ENCODE measurements at places on chromosomes 6 and 20.

- peak; percentile 77 for DNase-seq
Measured at GRCh38 chr6:14270925-14271788, 153.6 kb downstream of the CD83 start.

GRCh38 chr6:37459981-37460800 lies 27.2 kb downstream of the CMTR1 start:
- no peak for DNase-seq

DNA sequence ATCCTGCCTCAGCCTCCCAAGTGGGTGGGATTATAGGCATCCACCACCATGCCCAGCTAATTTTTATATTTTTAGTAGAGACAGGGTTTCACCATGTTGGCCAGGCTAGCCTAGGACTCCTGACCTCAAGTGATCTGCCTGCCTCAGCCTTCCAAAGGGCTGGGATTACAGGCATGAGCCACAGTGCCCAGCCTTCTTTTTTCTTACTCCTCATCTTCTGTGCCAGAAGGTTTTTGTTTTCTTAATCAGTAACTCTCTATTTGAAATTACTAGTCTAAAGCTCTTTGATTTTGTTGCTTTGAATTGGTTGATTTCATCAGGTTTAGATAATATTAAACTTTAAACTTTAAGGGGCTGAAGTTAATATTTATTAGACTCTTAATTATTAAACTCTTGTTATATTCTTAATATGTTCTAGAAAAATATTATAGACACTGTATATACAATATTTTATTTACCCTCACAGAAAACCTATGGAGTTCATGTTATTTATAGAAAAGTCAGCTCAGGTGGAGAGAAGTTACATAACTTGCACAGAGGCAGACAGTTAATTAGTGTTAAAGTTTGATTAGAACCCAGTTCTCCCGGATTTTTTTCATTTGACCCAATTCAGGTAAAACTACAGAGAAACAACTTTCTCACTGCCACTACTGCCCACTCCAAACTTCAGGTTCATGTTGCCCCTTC lies 177.4 kb upstream of the SGK1 start:
- DNase-seq, result no peak

GRCh38 chr6:140979642-140980091 lies 1153.1 kb upstream of the GJE1 start:
- no peak for DNase-seq

DNA sequence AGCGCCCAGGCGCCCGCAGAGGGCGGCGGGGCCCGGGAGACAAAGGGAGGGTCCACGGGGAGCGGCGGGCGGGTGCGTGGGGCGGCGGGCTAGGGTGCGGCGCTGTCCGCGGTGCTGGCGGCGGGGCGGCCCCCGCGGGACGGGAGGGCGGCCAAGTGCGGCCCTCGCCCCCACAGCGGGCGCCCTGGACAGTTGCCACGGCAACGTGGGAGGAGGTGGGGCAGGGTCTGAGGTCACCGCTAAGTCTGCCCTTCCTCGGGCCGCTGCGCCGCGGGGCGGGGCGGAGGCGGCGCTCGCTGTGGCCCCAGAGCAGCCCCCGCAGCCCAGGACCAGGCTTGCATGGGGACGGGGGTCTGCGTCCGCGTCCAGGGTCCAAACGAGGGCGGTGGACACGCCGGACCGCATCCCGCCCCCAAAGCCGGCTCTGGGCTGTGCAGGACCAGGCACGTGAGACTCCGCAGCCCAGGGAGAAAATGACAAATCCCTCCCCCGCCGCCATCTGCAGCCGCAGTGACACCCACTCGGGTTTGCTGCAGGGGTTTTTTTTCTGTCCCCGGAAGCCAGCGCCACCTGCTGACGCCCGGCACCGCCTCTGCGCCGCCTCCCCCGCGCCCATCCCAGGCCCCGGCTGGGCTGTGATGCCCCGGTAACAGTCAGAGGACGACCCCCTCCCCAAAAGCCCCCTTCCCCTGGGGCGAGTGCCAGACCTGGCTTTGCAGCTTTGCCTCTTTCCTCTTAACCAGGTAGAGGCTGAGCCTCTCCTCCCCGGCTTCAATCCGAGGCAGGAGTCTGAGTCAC lies 36.8 kb downstream of the YTHDF1 start:
- peak; percentile 63 for DNase-seq

DNA sequence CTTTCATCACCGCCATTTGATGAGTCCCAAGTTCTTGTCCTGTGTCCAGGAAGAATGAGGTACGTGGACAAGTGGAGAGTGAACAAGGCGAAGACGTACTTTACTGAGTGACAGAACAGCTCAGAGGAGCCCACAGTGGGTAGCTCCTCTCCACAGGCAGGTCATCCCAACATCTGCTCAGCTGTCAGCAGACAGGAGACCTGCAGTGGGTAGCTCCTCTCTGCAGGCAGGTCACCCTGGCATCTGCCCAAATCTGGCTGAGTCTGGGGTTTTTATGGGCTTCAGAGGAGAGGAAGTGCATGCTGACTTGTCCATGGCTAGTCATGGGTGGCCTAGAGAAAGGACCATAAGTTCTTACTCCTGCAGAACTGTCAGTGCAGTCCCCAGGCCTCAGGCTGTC lies 32.7 kb upstream of the PDYN start:
- DNase-seq, result no peak

GRCh38 chr20:13186043-13186774 lies 34.9 kb upstream of the ISM1 start:
- DNase-seq, result no peak

DNA sequence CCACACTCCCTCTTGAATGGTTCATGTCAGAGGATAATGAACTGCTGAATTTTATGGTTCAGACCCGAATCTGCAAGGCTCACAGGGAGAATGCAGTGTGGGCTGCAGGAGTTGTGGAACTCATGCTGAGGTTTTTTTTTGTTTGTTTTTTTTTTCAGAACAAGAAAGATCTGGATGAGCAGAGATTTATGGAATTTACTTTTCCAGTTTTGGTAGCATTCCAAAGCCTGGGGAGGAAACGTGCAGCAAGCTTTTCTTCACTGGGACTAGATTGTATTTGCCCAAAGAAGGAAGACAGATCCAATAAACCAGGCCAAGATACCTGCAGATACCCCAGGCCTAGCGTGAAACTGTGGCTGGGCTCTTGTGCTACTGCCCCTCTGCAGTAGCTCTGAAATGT lies 223.9 kb upstream of the TAB2 start:
- DNase-seq, result no peak

- no peak for DNase-seq
Measured at GRCh38 chr6:81613606-81614005, 138.9 kb downstream of the TENT5A start.

DNA sequence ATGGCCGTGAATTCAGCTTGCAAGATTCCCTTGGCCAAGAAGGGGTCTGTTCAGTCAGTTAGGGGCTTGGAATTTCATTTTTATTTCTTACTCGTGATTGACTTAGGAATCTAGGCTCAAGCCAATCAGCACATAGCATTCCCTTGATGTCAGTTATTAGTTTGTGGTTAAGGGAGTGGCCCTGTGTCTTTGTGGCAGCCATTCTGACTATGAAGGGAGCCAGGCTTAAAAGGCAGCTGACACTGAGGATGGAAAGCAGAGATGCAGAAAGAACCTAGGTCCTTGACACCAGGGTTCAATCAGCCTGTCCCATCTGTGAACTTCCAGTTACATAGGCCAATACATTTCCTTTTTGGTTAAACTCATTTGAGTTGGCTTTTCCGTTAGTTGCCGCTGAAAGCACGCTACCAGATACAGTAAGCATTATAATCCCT lies 48.1 kb downstream of the MCUR1 start:
- no peak for DNase-seq

DNA sequence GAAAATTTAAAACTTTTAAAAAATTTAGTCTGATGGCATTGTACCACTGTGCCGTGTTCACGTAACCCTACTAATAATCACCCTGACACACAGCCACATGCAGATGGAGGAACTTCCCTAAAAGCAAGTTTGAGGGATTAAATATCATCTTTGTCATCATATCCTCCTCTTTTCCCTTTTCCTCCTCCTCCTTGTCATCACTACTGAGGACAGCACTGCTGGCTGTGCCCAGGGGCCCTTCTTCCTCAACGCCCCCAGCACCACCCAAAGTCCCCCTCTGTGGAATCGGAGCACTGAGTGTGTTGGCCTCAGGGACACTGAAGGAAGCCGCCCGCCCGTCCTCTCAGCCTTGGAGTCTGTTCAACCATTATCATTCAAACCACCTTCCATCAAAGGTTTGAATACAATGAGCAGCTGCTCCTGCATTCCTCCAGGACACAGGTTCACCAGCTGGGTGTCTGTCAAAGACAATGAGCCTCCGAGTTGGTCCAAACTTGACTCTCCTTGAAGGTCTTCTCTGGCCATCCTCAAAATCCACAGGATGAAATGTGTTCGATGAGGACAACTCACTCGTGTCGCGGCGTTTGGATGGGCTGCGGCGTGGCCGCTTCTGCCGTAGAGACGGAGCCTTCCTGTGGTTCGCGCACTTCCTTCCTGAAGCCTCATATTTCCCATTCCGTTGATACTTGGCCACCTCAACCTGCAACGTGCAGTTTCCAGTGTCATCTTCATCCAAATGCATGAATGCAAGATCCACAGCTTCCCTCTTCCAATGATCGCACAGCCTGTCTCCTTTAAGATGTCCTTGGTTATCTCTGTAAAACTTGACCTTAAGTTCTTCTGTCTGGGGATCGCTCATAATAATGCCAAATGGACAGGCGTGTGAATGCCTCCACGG lies 23.3 kb downstream of the NQO2 start:
- peak; percentile 44 for DNase-seq

DNA sequence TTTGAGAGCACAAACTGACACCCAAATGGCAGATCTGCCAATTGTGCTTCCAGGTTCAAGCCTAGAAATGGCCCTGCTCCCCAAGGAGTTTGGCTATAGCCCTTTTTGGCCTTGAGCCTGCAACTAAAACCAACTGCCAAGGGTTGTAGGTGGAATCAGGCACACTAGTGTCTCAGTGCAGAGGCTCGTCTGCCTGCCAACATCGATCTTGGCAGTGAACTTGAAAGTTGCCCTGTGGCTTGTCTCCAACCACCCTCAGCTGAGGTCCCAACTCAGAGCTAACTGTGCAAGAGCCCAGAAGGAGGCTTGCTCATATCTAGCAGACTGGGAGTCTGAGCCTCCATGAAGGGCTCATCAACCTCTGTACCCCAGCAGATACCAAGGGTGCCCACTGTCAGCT lies 92.7 kb upstream of the GLP1R start:
- no peak for DNase-seq

DNA sequence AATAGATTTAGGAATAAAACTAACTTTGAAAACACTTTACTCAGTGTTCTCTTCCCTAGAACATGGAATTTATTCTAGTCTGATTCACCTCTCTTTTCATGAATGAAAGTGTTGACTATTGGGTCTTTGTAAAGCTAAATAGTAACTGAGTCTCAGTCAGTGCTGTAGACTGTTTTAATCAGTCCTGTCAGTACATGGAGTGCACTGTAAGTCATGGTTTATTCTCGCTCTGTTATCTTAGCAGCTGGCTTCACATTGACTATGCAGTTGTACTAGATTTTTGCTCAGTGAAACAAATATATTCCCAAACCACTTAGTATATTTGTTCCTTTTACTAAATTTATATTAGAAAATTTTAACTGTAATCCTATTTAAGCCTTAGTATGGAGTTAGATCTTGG lies 15.1 kb upstream of the ACAT2 start:
- no peak for DNase-seq

- no peak for DNase-seq
Measured at GRCh38 chr6:78701407-78701806, 165.9 kb upstream of the IRAK1BP1 start.

GRCh38 chr6:23087471-23087870 lies 518.1 kb downstream of the HDGFL1 start:
- DNase-seq, result no peak

GRCh38 chr20:50717312-50717711 lies 14.1 kb upstream of the PARD6B start:
- no peak for DNase-seq

GRCh38 chr6:105644073-105644489 lies 241.2 kb upstream of the PREP start:
- no peak for DNase-seq

GRCh38 chr6:65399355-65400084 lies 307.5 kb downstream of the EYS start:
- DNase-seq, result no peak

DNA sequence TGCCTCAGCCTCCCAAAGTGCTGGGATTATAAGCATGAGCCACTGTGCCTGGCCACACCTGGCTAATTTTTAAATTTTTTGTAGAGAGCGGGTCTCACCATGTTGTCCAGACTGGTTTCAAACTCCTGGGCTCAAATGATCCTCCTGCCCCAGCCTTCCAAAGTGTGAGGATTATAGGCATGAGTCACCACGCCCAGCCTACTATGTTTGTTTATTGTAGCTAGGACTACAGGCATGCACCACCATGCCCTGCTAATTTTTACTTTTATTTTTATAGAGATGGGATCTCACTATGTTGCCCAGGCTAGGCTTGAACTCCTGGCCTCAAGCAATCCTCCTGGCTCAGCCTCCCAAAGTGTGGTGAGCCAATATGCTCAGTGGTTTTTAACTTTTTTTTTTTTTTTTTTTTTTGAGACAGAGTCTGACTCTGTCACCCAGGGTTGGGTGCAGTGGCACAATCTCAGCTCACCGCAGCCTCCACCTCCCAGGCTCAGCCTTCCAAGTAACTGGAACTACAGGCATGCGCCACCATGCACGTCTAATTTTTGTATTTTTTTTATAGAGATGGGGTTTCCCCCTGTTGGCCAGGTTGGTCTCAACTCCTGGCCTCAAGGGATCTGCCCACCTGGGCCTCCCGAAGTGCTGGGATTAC lies 12.0 kb upstream of the DDX43 start:
- DNase-seq, result no peak

DNA sequence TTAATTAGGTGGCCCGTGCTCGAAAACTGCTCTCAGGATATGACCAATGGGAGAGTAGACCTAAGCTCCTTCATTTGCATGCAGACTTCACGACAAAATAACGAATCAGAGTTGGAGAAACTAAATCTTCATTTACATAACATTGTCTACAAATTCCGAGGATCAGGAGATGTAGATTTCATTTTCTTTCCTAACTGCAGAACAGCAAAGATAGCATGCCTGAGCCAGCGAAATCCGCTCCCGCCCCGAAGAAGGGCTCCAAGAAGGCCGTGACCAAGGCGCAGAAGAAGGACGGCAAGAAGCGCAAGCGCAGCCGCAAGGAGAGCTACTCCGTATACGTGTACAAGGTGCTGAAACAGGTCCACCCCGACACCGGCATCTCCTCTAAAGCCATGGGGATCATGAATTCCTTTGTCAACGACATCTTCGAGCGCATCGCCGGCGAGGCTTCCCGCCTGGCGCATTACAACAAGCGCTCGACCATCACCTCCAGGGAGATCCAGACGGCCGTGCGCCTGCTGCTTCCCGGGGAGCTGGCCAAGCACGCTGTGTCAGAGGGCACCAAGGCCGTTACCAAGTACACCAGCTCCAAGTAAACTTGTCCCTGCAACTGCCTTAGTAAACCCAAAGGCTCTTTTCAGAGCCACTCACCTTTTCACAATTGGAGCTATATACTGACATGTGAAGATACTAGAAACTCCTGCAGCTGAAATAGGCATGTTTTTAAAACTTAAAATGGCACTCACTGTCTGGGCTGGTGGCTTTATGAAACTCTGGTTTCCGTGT lies 96.5 kb downstream of the HFE start:
- peak; percentile 77 for DNase-seq

All from T-helper 2 cell treated with Interferon-gamma antibody and Interleukin-4, amounts not matched to agents 5 μg/mL and 100 μg/mL, for 36 hours (primary cell).